Muscle of arm (tissue), 14 donors: ENCODE measurements at places on chromosomes 7 and 10. TPM values are rescaled to one million over a fixed set of nuclear protein-coding genes. Genes with fewer than 3 reads are reported as not detected.

Gene SLC26A5
- polyA plus RNA-seq, result 0.44 TPM

GRCh38 chr10:97445357-97445721, 467 bp downstream of the EXOSC1 start:
- DNase-seq, result no peak

Gene KIAA1549
- 11.9 TPM for polyA plus RNA-seq

DNA sequence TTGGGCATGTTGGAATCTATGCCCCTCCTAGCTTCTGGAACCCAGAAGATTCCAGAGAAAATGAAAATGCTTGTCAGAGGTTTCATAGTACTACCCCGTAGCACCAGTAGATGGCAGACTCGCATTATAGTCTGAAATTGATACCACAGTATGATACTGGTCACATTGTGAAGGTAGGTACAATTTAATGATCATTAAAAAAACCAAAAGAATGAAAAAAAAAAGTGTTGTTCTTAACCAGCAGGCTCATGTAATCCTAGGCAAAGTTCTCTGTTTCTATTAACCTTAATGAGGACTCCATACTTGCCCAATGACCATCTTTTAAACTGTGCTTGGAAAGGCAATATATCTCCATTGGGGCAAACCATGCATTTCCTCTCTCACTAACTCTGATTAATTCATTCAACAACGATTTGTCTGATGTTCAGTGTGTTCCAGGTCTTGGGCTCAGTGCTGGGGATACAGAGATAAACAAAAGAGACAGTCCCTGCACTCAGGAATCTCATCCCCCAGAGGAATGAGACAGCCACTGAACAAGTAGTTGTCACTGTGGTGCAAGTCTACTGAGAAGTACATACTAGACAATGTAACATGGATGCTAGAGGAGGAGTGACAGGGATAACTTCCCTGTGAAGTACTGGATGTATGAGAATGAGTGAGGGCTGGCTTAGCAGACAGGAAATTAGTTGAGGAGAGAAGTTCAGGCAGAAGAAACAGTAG, 223.5 kb upstream of the PHYHIPL start:
- DNase-seq, result peak; percentile 83

DNA sequence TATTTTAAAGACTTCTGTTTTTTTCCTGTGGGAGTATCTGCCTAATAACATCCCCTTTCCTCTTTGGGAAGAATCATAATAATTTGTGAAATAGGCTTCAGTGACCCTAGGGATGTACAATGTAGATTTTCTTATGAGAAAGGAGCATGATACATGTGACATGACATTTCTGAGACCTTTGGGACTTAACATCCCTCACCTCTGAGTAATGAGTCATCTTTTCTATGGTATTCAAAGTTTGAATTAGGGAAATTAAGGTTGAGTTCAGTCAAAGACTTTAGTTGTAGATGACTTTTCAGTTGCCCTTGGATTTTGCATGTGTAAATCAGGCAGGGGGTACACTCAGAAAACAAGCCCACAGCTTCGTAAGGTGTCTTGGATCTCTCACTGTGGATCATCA, 14.3 kb downstream of the GRK5 start:
- DNase-seq, result no peak

GRCh38 chr10:101691081-101691480, 3.9 kb downstream of the FBXW4 start:
- no peak for DNase-seq

Gene VWDE
- 3.7 TPM for polyA plus RNA-seq

GRCh38 chr7:26547156-26547555, 255.5 kb downstream of the SNX10 start:
- DNase-seq, result no peak

DNA sequence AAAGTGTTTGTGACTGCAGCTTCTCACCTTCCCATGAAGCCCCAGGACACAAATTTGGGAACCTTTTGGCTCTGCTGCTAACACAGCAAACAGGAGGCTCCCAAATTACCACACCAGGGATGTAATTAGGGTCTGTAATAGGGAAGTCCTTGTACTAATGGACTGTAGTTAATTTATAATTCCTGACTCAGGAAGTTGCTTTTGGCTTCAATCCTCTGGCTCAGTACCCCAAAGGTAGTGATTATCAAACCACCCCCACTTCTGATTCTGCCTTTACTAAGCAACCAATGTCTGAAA, 3.8 kb upstream of the MALSU1 start:
- no peak for DNase-seq

DNA sequence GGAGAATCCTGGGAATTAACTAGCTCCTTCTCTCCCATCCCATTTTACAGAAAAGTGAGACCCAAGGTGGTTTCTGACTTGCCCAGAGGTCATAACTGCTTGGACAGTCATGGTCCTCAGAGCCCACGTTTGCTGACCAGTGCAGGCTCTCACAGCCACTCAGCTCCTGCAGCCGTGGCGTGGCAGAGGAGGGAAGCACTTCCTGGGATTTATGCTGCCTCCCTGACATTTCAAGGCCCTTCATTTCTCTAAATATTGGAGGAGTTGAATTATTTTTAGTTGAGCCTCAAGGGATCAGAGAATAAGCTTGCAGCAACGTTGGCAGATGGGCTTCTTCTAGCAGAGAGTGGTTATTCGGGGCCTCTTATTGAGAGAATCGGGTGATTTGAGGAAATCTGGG, 77.1 kb downstream of the LHPP start:
- DNase-seq, result no peak

Gene SSBP1
- 113 TPM for polyA plus RNA-seq

DNA sequence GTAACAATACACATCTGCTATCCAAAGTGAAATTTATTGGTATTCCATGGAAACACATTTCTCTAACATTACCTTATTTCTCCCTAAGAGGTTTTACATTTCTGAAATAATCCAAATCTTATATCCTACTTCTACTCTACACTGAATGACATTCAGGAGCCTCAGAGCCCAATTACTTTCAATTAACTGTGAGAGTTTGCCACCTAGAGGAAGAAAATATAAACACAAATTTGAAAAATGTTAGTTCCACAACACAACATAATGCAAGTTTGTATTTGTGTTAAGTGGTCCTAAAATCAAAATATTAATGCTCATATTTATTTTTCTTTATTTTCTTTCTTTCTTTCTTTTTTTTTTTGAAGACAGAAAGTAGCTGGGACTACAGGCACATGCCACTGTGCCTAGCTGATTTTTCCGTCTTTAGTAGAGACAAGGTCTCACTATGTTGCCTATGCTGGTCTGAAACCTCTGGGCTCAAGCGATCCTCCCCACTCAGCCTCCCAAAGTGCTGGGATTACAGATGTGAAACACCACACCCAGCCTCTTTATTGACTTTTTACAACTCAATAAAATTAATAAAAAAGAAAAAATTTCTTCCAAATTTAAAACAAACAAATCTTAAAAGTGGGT, 46.0 kb downstream of the ATAD1 start:
- peak; percentile 6 for DNase-seq

DNA sequence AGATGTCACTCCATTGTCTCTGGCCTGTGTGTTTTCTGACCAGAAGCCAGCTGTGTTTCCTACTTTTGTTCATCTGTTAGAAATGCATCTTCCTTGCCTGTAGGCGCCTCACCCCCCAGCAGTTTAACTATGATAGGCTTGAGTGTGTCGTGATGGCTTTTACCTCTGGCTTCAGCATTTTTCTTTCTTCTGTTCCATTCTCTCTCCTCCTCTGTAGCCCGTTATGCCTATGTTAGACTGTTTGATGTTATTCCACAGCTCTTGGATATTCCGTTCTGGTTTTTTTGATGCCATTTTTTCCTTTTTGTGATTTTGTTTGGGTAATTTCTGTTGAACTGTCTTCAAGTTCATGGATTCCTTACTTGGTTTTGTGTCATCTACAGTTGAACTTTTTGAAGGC, 17.9 kb downstream of the MMP21 start:
- no peak for DNase-seq

- no peak for DNase-seq
Measured at GRCh38 chr7:33671531-33672262, 233.6 kb upstream of the BMPER start.

GRCh38 chr7:41581041-41581440, 121.8 kb downstream of the INHBA start:
- no peak for DNase-seq

DNA sequence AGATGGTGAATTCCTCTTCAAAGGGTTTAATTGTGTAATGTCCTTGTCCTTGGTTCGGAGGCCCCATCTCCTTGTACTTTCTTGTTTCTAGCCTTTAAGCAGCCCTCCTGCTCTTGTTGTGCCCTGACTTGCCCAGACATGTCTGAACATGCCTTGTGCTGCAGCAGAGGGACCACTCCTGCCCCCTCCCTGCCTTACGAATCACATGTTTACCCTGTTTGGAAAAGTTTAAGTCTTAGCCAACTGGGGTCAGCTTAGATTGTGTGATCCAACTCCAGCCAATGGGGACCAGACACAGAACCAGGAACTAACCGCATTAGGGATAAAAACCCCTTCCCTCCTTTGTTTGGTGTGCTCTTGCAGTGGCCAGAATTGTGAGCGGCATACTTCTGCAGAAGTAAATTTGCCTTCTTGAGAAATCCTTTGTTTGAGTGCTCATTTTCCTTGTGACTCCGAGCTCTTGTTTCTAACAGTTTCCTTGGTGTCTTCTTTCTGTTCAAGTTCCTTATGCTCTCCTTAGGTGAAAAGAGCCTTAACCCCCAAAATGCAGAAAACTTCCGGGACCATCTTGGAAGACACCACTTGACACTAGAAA, 29.4 kb downstream of the CLRN3 start:
- DNase-seq, result no peak

DNA sequence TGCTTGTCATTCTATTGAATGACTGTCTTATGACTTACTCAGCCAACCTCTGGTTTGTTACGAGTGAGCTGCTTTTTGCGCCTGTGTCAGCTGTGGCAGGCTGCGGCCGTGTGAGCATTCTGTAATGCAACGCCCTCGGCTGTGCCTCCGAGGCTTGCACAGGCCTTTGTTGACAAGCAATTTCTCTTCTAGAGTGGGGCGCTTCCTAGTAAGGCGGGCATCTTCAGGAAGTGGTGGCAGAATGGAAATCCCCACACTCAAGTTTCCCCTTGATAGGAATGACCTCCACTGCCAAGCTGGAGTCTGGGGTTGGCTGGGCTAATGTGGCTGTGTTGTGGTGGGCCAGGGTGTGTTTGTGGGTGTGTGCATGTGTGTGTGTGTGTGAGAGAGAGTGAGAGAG, 20.2 kb upstream of the TMEM178B start:
- no peak for DNase-seq

Gene GRM3
- polyA plus RNA-seq, result 0.11 TPM

- DNase-seq, result no peak
Measured at GRCh38 chr10:7171825-7172224, 239.0 kb downstream of the SFMBT2 start.

DNA sequence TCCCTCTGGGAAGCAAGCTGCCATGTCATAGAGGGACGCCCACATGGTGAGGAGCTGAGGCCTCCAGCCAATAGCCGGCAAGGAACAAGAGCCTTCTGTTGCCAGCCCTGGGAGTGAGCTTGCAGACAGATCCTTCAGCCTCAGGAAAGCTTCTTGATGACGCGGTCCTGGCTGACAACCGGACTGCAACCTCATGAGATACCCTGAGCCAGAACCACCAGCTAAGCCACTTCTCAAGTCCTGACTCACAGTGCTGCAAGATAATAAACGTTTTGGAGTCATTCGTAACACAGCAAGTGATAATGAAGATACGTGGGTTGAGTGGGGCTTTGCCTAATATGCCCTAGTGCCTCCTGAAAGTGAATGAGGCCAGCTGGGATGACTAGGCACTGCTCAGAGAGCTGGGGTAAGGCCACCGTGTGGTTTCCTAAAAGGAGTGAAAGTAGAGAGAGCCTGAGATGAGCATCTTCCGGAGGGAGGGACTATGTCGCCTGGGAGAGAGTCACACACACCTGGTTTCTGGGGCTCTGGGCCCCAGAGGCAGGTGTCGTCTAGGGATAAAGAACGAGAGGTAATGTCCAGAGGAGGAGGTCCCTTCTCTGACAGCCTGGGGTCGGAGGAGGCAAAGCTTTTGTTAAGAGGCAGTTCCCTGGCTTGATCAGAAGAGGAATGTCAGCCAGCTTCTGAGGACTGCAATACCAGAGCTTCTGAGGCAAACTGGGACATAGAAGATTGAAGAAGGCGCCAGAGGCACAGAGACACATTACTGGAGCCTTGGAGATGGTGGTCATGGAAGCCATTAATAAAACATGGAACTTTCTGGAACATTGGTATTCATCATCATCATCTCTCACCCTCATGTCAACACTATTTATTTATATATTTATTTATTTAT, 53.6 kb downstream of the PYROXD2 start:
- peak; percentile 49 for DNase-seq

- no peak for DNase-seq
Measured at GRCh38 chr7:73919694-73920375, 58.9 kb downstream of the TMEM270 start.
